ENCODE measurements at places on chromosomes 11 and 22.

GRCh38 chr11:465896-466530 lies 15.9 kb downstream of the PTDSS2 start:
- no peak for DNase-seq

DNA sequence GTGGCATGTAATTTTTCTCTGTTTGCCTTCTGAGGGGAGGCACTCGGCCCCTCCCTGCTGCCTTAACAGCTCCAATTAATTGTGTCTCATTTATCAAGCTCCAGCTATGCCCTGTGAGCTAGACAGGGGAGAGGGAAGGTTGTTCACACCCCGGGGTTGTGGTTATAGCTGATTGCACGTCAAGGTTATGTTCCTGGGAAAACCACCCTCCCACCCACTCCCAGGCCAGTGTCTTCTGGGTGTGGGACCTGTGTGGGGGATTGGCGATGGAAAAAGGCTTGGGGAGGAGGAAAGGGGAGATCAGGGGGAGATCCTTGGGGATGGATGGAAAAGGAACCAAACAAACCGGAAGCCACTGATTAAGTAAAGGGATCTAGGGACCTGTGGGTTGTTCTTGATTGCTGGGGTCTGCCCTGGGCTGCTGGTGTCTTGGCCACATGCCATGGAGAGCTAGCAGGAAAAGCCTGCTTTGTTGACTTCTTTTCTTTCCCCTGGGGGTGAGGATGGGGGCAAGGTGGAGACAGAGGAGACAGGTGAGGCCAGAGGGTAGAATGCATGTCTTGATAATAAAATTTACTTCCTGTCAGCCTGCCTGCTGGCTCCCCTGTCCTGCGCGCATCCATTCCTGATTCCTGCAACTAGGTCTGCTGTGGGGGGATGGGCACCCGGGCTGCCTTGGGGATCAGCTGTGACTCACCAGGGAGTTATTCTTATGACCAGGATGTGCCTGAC lies 13.5 kb upstream of the SORL1-AS1 start:
- DNase-seq: no peak

DNA sequence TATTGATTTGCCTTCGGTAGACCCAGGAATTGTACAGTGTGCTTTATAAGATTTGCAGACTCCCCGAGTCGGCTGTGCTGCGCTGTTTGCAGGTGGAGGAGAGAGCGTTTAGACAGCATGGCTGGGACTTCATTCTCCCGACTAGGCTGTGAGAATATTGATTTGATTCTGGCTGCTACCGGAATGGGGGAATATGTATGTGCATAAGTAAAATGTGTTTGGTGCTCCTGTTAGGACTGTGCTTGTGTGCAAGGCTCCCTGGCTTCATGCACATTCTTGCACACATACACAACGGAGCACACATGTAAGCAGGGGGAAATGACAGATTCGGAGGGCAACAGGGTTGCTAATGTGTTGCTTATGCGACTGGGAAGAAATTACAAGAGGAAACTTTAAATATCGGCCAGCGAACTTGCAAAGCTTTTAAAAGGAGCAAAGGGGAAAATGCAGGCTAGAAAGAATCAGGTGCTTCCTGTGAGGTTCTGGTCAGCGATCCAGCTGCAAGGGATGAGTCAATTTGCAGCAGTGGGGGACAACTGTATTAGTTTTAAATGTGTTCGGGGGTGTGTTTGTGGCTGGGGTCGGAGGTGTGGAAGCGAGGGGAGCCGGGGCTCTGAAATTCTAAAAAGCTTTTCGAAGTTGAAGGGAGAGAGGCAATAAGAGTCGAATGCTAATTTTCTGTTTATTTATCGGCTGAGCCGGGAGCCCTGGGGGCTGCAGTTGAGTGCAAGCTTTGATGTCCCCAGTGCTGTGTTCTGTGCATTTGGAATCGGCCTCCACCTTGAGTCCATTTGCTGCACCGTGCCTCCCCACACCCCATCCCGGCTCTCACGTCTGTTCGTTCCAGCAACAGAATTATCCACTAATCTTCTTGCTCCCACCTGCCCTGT lies 731 bp downstream of the NTM start:
- DNase-seq: no peak

DNA sequence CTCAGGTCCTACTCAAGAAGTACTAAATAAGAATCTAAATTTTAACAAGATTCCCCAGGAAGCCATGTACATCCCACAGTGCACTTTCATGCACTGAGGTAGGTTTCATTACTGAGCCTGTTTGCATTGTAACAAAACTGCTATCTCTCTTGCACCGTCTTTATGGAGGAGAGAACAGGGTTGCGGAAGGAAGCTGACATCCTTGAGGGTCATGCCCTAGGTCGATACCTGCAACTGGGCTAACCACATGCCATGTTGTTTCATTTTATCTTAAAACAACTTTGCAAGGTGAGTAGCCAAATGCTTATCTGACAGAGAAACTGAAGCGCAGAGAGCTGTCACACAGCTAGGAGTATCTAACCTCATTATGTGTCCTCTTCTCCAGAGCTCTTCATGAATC lies 656.3 kb upstream of the TENM4 start:
- no peak for DNase-seq

DNA sequence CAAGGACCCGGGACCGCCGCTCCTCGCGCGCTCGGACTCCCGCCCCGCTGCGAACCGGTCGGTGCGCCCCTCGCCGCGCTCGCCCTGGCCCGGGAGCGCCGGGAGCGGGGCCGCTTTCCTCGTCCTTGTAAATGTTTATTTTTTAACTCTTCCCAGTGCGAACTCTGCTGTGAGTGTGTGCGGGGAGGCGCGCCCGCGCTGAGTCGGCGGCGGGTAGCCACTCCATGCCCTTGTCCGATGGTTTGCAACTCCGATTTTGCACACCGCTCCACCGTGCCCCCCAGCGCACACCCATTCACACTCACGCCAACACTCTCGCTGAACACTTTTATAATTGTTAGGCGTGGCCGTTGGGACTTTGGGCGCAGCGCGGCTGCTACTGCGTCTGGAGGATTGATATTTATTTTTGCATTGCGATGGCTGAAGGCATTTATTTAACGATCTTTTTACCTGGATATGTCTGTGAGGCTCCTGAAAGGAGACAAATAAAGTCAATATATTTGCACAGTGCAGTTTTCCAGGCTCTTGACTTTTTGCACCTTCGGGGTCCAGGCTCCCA lies 1.0 kb downstream of the C11orf96 start:
- no peak for DNase-seq

- DNase-seq: no peak
Measured at GRCh38 chr11:124766156-124766555, 4.1 kb upstream of the ESAM start.

- no peak for DNase-seq
Measured at GRCh38 chr11:92857407-92857806, 112.0 kb upstream of the MTNR1B start.

DNA sequence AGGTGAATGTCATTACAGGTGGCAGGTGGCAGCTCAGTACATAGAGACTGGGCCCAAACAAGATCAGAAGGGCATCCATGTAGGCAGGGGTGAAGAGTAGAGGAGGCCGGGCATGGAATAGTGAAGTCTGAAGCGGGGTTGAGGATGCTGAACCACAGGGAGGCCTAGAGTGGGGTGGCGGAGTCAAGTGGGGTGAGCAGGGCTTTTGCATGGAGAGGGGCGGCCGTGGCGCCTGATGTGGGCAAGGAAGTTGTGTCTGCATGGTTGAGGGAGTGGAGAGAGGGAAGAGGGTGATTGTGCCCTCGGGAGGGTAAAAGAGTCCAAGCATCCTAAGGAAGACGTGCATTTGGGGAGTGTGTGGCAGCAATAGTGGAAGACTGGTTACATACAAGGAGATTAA lies 14.4 kb downstream of the DDB2 start:
- DNase-seq: no peak

DNA sequence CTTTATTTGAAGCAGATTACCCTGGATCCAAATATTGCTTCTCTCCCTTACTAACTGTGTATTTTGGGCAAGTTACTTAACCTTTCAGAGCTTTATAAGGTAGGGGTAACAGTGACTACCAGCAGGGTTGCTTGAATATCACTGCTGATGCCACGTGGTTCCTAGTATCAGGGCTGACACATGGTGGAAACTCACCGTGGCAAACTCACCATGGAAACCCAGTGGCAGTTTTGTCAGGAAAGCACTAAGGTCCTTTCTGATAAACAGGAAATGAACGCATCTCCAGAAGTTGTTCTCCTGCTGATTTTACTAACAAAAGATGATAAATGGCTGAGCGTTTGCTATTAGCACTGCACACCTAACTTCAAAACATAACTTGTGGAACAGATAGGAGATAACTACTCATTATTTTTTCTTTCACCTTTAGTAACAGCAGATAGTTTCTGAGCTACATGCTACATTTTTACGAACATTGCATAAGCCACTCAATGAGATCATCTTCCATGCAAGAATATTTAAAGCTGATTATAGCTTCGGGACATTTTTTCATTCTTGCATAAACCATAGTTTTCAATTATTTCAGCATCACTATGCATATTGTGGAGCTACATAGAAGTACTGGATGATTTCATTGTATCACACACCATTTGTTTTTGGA lies 59.7 kb upstream of the RAG2 start:
- no peak for DNase-seq

- no peak for DNase-seq
Measured at GRCh38 chr22:42493393-42493792, 26.2 kb downstream of the RRP7A start.

DNA sequence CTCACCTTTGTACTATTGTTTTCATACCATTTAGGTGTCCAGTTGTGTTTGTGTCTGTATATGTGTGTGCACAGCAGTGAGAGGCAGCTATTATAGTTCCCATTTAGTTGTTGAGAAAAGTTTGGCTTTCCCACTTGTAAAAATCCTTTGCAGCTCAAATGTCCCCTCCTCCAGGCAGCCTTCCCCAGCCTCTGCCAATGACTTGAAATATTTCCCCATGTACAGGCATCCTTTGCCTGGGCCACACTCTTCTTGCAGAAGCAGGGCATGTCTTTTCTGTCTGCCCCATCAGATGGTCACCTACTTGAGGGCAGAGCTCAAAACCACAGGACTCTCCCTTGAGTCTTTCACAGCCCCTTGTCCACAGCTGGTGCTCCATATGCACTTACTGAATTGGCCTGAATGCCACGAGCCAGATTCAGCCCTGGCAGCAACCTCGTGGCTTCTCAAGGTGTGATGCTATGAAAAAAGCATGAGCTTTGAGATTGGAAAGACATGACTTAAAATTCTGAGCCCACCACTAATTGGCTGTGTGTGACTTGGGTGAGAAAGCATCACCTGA lies 39.3 kb downstream of the MYEOV start:
- DNase-seq: no peak

DNA sequence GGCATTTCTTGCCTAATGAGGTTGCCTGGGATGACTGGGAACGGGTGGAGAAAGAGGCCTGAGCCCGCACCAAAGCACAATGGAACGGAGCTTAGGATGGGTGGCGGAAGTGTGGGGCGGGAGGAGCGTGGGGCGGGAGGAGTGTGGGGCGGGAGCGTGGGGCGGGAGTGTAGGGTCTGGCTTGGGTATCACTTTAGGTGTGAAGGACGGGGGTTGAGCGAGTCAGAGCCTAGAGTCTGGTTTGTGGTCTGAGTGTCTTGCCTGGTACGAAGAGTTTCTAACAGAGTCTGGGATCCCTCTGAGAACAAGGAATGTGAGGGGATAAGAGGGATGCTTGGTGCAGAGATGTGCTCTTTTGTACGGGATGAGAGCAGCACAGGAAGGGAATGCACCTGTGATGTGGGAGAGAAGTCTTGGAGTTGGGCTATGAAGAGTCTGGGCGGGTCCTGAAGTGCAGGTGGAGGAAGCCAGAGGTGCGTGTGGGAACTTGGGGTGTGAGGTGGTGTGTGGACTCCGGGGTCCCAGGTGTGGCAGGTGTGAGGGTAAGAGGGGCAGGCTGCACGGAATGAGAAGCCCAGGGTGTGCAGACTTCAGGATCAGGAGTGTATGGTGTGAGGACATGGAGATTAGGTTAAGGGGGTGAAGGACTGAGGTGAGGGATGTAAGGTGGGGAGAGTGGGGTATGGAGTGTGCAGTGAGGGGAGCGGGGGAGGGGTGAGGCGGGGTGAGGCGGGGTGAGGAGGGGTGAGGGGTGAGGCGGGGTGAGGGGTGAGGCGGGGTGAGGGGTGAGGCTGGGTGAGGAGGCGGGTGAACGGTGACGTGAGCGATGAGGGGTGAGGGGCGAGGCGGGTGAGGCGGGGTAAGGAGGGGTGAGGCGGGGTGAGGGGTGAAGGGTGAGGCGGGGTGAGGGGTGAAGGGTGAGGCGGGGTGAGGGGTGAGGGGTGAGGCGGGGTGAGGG lies 1.0 kb downstream of the SYCE3 start:
- no peak for DNase-seq

- DNase-seq: no peak
Measured at GRCh38 chr11:72912253-72912652, 98.0 kb downstream of the ATG16L2 start.

DNA sequence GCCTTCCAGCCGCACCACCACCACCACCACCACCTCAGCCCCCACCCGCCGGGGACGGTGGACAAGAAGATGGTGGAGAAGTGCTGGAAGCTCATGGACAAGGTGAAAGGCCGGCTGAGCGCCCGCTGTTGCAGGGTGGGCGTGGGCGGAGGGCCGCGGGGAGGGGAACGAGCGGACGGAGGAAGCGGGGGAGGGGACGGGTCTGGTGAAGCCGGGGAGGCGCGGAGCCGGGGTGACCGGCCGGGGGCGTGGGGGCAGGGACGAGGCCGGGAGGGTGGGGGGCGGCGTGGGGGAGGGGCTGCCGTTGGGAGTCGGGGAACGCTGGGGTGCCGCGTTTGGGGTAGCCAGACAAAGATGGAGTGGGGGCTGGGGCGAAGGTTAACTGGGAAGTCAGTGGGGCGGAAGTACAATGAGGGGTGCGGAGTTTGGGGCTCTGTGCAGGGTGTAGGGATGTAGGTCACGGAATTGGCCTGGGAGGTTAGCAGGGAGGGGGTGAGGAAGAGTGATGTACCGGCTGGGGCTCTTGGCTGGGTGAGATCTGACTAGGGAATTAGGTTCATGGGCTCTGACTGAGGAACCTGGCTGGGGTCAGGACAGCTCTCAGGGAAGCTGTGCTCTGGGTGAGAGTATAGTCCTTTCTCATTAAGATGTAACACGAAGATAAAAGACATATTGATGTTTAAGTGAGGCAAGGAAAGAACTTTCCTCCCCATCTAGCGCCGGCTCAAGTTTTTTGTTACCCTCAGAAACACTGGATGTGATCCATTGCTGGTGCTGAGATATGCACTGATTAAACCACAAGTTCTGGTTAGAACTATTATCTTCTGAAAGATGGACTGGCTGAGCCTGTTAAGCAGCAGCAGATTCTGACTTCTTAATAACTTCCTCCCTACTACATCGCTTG lies 624 bp downstream of the CBL start:
- no peak for DNase-seq

- DNase-seq: no peak
Measured at GRCh38 chr11:10666556-10667520, 26.7 kb downstream of the IRAG1 start.

GRCh38 chr11:117010808-117011540 lies 87.3 kb downstream of the SIK3 start:
- DNase-seq: no peak

- no peak for DNase-seq
Measured at GRCh38 chr11:134578807-134579723, 167.0 kb upstream of the B3GAT1 start.

GRCh38 chr11:408154-409007 lies 6.4 kb downstream of the SIGIRR start:
- DNase-seq: no peak
